ENCODE measurements at places on chromosomes 1 and 21.

DNA sequence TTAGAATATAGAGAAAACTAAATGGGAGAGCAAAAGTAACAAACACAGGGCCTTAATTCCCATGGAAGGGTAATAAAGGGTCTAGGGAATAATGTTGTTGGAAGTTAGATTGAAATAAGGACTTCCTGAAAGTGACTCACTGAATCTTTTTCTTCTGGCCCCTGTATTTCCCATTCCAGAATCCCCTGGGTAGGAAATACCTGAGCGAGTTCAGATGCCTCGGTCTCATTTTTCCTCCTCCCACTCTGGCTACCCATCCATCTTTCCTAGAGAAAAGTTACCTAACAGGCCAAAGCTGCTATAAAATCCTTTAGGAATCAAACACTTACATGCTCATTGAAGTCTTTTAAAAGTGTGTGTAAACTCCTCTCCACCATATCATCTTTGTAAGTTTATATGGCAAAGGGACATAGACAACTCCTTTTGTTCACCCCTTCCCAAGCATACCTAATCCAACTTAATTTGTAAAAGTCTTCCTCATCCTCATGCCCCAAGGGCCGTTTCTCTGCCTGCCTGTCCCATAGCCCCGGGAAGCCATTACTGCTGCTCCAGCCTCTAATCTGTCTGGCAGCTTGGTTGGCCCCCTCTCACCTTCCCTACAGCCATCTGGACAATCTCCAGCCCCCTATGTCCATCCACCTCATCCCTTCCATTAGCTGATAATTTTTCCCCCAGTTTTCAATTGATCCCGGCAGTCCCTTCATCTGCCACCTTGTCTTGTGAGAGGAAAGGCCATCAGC, 3.3 kb upstream of the MEF2D start:
- no peak for DNase-seq

DNA sequence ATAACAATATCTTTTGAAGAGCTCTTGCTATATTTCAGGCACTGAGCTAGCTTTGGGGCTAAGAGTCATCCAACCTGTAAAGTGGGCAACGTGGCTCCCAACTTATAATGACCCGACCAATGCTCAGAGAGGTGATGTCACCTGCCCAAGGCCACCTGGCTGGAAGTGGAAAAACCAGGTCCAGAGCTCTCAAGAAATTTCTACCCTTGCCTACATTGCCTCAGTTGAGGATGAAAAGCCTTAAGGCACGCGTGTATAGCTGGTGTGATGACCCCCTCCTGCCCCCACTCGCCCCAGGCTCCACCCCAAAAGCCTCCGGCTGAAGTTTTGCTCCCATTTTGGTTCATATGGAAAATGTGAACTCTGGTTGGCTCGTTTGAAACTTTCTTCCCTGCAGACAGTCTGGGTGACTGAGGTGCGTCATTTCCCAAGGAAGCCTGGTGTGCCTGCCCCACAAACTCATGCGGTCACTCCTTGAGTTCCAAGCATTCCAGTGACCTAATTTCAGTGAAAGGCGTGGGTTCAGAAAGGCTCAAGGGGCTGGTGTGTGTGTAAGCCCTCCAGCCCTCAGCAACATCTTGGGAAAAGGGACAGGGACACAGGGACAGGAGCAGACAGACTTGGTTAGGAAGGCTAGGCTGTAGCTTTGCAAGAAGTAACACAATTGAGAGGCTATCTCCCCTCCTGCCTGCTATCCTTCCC, 20.5 kb downstream of the HTR1D start:
- DNase-seq, result no peak

GRCh38 chr1:184021728-184022127, 15.8 kb downstream of the COLGALT2 start:
- no peak for DNase-seq

- no peak for DNase-seq
Measured at GRCh38 chr1:225941187-225941941, at the start of gene LEFTY2. Gene LEFTY2, minus strand, starts transcription at chr1:225941220. Its CDS starts 80 bp downstream, at chr1:225941140.

DNA sequence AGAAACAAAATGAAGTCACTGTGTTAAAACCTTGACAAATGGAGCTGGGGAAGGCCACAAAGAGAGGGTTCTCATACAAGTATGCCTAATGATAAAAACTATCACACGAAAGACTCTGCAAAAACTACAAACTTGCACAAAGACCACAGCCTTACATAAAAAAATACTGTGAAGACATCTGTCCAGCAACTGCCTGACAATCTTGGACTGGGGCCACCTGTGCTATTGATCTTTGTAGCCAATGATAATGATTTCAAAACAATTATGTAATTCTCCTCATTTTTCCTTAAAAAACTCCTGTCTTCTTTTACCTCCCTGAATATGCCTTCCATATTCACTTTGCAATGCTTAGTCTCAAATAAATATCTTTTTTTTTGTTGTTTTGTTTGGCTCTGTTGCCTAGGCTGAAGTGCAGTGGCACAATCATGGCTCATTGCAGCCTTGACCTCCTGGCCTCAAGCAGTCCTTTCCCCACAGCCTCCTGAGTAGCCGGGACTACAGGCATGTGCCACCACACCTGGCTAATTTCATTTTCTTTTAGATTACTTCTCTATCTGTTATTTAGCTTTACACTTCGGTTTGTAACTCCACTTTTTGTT, 79.4 kb upstream of the RHOU start:
- DNase-seq, result no peak

Data from NCI-H187 (cell line).